ENCODE measurements at places on chromosomes 2 and 18. TPM values are rescaled to one million over a fixed set of nuclear protein-coding genes. Genes with fewer than 3 reads are reported as not detected.

GRCh38 chr2:199895406-199895805 lies 15.7 kb upstream of the C2orf69 start:
- no peak for DNase-seq

- DNase-seq = no peak
Measured at GRCh38 chr18:63477968-63478367, 1.2 kb downstream of the SERPINB5 start.

DNA sequence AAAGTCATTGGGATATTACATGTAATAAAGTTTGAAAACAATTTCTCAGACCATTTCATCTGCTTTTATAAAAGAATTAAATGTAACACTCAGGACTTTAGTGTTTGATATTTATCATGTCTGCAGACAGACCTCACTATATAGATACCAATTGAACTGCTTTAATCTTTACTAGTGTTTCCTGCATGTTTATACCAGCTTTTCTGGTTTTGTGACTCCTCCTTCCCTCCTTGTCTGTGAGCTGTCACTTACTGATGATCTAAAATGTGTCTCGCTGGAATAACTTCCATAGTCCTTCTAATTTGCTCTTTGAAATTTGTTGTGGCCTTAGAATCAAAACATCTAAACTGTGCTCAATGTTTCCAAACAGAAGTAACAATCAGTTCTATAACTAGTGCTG lies 71.3 kb upstream of the TWSG1 start:
- no peak for DNase-seq

DNA sequence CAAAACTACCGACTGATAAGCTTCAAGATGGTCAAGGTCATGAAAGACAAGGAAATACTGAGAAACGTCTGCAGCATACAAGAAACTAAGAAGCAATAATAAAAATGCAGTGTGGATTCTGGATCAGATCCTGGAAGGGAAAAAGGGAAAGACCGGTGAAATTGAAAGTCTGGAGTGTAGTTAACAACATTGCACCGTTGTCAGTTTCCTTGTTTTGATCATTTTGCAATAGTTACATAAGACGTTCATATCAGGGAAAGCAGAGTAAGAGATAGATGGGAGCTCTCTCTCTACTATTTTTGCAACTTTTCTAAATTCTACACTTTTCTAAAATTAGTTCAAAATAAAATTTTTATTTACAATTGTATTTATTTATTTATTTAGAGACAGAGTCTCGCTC lies 15.0 kb upstream of the ZNF407 start:
- DNase-seq = no peak

DNA sequence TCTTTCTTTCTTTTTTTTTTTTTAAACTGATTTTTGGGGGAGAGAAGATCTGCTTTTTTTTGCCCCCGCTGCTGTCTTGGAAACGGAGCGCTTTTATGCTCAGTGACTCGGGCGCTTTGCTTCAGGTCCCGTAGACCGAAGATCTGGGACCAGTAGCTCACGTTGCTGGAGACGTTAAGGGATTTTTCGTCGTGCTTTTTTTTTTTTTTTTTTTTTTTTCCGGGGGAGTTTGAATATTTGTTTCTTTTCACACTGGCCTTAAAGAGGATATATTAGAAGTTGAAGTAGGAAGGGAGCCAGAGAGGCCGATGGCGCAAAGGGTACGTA lies 587 bp downstream of the MEIS1 start:
- no peak for DNase-seq

DNA sequence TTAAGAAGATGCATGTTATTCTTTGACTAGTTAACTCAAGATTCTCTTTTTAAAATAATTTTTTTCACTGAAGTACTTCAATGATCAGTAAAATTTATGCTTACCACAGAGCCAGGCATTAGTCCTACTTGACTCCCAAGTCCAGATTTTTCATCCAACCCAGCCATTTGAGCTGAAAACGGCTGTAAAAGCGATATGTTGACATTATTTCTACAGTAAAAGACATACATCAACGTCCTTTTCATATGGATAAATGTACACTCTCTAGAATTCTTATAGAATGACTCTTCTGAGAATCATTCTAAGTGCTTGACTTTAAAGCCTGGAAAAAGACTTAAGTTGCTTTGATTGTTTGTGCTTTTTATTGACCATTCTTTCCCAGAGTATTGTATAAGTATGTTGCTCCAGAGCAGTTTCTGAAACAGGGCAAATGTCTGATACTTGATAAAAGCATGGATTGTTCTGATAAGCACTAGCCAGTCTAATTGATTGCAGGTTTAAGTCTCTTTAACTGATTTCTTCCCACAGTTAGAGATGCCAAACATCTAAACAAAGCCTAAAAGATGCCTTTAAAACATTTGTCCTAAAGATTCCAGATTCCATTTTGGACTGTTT lies 90.9 kb downstream of the COL5A2 start:
- no peak for DNase-seq

GRCh38 chr18:74497778-74498177 lies 1.6 kb downstream of the CNDP2 start:
- no peak for DNase-seq

DNA sequence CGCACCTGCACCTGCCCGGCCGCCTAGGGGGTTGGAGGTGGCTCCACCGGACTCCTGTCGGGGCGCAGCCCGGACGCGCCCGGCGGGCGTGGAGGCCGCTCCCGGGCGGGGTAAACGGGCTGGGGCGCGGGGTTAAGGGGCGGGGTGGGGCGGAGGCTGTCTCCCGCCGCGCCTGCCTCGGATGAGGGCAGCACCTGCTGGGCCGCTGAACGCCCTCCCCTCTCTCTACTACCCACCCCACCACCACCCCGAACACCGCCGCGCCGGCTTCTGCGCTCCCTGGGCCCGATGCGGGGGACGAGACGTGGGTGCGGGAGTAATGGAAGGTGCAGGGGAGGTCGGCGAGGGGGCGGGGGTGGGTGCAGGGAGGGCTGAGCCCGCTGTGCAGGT lies 224.8 kb upstream of the ID2 start:
- no peak for DNase-seq

DNA sequence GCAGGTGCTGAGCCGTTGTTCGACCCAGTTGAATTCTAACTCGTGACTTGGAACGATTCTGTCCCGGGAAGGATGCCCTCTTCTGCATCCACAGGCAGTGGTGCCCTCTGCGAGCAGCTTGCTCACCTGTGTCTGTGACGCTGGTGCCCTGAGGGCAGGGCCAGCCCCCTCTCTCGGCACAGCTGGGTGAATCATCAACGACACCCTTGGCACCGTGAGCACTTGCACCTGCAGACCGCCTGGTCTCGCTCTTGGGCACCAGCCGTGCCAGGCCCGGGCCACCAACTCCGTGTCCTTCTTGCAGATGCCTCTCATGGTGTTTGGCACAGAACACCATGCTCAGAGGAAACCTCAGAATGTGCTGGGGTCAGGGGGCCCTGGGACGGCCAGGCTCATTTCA lies 75.0 kb downstream of the SLC66A2 start:
- peak; percentile 58 for DNase-seq

- DNase-seq = no peak
Measured at GRCh38 chr2:39728941-39729351, 50.1 kb downstream of the THUMPD2 start.

GRCh38 chr2:19046986-19047780 lies 311.2 kb downstream of the OSR1 start:
- DNase-seq = no peak

GRCh38 chr2:159456500-159457426 lies 159.6 kb downstream of the BAZ2B start:
- DNase-seq = no peak

DNA sequence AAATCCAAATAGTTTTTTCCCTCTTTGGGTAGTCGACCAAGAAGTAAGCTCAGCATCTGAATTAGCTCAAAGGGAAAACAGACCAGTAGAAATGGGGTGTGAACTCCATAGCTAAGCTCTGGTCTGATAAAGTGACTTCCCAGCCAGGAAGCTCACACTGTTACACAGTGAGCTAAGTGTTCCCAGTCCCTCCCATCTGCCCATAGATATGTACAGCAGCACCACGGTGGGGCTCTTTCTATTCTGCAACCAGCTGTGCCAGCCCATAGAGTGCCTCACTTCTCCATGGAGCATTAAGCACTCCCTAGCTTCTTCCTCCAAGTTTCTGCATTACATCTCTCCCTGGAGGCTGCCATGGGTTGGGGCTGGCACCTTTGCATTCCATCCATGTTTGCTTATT lies 27.6 kb upstream of the NEMP2 start:
- no peak for DNase-seq

GRCh38 chr2:70553334-70553583 lies 367 bp downstream of the TGFA start:
- DNase-seq = no peak

The GTF2A1L gene
- total RNA-seq = 0.75 TPM

The VIL1 gene
- total RNA-seq = not detected

The STRADB gene
- total RNA-seq = 41.5 TPM

The NT5C1B gene
- not detected for total RNA-seq

The AQP12A gene
- not detected for total RNA-seq

The SATB2 gene
- 1.5 TPM for total RNA-seq

The PROM2 gene
- 0.83 TPM for total RNA-seq

The GPR45 gene
- total RNA-seq = not detected

The WNT10A gene
- not detected for total RNA-seq

The CYRIA gene
- total RNA-seq = 3.7 TPM

The IL1B gene
- 0.48 TPM for total RNA-seq

The ANKZF1 gene
- 22.4 TPM for total RNA-seq

The HOXD10 gene
- 0.16 TPM for total RNA-seq

The IL18RAP gene
- total RNA-seq = 0.70 TPM

The SKA1 gene
- total RNA-seq = 0.13 TPM
